ENCODE measurements at places on chromosomes 2 and 18.

- no peak for DNase-seq
Measured at GRCh38 chr2:27162151-27163121, 13.6 kb downstream of the TCF23 start.

DNA sequence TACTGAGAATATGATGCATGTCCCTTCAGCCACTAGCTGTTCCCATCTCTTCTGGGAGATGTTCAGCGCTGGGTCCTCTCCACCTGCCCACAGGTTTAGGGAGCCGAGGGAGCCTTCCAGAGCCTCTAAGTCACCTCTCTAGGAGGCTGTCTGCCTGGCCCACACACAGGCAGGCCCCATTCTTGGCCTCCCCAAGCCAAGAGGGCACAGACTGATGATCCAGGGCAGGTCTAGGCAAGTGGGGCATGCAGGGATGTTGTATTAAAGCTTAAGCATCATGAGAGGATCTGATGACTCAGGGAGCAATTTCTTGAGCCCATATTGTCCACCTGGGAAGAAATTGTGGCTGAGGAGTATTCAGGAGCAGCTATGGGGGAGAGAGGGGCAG is 19.9 kb downstream of the TMSB10 start:
- DNase-seq, result no peak

DNA sequence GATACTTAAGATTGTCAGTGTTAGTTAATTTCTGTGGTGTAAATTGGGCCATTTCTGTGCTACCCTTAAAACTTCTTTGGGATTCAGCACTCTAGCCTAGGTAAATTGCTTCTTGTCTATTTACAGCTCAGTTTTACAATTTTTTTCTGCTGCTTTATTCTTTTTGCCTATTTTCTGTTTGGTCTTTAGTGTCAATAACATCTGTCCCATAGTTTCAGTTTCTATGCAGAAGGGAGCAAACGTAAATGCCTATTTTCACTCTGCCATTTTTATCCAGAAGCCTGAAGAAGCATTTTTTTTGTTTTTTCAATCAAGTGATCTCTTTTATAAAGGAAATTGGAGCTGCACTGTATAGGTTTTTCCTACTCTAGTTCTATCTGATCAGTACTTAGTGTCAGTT is 564.9 kb upstream of the MEX3C start:
- DNase-seq, result no peak

DNA sequence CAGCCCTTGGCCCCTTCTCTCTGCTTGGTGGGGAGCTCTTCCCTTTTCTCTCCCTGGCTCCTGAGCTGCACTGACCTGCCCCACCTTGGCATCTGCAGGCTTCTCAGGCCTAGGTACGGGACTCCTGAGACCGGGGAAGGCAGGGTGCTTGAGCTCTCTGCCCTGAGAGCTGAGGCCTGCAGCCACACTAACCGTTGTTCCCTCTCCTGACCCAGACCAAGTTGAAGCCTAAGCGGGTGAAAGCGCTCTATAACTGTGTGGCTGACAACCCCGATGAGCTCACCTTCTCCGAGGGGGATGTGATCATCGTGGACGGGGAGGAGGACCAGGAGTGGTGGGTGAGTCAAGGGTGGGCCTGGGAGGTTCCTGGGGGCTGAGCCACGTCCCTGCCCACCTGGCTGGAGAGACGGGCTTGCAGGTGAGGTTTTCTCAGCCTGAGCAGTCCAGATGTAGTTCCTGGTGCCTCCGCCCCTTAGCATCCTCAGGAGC is 22.2 kb downstream of the ITGB1BP1 start:
- DNase-seq, result no peak

DNA sequence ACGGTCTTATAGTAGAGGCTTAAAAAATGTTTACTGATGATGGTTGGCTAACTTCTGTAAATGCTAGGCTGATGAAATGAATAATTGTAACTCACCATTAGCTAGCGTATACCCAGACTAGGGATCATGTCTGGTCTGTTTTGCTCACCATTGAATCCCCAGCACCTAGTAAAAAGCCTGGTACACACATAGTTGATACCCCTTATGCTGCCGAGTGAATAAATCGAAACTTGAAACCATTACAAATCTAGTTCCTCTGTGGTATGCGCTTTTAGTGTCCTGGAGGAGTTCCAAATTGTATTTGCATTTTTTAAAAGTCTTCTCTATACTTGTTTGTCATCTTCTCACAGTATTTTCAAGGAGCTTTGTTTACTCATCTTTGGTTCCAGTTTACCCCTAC is 1.3 kb downstream of the TAF1B start:
- no peak for DNase-seq

DNA sequence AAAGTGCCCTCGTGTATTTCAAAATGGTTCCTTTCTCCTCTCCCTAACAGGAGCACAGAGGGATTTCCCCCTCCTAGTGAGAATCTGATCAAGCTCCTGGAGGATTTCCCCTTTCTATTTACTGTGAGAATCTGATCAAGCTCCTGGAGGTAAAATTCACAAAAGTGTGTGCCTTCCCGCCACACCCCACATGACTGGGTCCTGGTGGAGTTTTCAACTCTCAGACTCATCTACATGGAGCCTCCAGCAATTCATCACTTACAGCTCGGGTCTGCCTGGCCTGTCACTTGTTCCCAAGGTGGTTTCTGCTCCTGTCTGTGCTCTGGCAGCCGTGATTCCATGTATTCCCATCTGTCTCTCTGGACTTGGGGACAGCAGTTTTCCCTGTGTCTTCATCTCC is 590.7 kb downstream of the FBXO15 start:
- DNase-seq, result no peak

DNA sequence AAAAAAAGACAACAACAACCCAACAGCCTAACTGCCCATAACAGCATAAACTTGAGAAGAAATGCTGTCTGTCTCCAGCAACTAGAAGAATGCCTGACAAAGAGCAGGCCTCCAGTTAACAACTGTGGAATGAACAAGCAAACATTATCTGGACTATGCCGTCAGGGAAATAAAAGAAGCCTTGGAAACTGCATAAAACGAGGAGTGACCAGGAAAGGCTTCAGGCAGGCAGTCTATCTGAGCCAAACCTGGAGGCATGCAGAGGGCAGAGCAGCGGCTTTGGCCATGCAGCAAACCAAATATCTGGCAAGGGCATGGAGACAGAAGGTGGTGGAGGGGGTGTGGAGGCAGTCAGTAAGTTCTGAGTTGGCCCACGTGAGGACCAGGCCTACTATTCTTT is 11.1 kb downstream of the HES6 start:
- DNase-seq, result no peak

- DNase-seq, result peak; percentile 57
Measured at GRCh38 chr18:59109375-59109774, 30.3 kb upstream of the SEC11C start.

GRCh38 chr2:108633409-108633808 is 85.9 kb upstream of the RANBP2 start:
- DNase-seq, result no peak

- DNase-seq, result peak; percentile 52
Measured at GRCh38 chr2:223779877-223780276, 57.5 kb downstream of the AP1S3 start.

DNA sequence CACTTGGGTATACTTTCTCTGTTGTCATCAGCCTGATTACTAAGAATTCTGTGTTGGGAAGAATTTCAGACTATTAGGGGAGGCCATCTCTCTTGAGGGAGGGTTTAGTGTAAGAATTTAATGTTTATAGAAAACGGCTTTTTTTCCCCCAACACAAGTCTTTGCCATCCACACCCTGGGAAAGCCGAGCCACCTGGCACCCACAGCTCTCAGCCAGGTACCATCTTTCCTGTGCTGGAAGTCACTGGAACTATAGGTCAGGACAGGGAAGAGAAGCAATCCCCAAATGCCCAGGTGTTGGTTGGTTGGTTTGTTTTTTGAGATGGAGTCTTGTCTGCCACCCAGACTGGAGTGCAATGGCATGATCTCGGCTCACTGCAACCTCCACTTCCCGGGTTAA is 155.1 kb downstream of the SMAD7 start:
- no peak for DNase-seq

DNA sequence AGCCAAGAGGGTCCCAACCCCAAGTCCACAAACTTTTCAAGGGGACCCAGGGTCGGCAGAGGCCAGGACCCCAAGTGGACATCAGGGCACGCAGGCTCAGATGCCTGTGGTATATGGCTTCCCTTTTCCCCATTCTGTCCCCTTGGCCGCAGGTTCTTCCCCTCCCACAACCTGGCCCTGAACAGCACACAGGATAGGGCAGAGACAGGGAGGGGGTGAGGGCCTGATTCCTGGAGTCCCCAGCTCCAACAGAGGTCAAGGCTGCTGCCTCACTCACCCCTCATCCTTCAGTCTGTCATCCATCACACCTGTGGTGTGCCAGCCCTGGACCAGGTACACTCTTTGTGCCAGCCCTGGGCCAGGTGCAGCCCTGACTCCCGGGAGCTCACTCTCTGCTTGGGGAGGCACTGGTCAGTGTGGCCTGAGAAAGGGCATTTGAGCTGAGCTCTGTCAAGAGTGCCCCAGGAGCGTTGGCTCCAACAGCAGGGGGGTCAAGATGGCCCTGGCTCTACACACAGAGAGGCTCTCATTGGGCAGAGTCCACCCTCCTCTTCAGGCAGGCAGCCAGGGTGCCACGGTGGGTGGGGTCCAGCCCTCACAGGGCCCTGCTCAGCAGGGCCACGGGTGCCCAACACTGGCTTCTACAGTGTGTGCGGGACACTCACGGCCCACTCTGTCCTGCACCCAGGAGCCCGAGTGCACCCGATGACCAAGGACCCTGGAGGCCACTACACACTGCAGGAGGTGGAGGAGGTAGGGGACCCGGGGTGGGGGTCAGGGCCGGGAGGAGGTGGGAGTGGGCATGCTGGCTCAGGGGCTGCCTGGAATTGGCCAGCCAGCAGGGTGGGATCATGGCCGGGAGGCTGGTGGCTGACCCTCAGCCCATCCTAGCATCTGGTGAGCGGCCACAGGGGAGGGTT is 1.6 kb downstream of the AGXT start:
- peak; percentile 23 for DNase-seq

DNA sequence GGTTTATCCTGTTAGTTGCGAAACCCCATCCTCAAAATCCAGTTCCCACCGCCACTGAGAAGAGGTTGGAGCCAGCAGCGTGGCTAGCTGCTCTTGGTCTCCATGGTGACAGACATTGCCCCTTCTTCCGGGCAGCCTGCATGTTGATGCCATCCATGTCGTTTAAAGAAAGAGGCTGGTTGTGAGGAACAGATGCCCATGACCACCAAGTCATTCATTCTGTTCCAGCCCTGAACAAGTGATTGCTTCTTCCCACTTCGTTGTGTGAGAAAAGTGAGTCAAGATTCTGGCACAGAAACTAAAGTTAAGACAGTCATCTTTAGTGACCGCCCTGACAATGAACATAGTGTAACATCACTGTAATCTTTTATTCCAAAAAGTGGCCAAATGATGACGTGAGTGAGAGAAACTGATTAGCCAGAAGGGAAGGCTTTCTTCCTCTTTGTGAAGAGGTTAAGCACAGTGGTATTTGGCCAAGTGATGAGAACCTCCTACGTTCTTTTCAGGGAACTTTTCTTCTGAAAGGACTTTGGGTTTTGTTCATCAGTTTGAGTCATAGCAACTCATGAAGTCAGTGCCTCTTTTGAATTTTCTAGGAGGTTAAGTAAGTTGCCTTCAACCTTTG is 272.5 kb downstream of the GALR1 start:
- DNase-seq, result no peak

GRCh38 chr2:65361623-65362022 is 70.8 kb downstream of the SPRED2 start:
- peak; percentile 62 for DNase-seq

- DNase-seq, result no peak
Measured at GRCh38 chr2:86011449-86011941, 94.2 kb downstream of the POLR1A start.

DNA sequence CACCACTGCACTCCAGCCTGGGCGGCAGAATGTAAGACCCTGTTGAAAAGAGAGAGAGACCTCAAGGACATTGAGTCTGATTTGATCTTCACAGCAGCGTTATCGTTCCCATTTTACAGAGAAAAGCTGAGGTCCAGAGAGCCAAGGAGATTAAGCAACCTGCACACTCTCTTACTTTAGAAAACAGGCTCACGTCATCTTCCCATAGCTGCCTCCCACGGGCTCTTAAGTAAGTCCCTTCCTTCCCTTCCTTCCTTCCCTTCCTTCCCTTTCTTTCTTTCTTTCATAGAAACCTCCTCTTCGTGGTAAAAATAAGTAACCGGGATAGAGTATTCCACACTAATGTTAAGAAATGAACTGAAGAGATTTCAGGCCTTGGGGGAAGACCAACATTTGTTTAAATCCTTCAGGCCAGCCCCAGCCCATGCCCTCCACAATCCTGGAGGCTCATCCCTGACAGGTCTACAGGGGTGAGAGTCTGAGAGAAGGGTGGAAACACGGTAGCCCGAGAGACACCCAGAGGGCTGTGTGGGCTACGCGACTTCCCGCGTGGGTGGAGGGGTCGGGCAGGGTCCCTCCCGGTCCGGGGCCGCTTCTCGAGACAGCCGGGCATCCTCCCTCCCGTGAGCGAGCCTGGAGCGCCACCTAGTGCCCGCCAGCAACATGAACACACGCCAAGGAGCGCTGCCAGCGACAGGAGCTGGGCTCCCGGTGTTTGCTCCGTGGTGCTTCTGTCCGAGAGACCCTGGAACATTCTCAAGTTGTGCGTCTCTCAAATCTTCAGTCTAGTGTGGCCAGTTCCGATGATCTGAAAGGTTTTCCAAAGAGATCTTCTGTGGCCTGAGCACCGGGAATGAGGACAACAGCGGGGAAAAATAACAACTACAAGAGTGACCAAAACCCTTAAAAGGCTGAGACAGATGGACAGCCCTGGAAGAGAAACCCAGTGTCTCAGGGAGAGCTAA is 160.3 kb downstream of the INO80D start:
- peak; percentile 88 for DNase-seq

DNA sequence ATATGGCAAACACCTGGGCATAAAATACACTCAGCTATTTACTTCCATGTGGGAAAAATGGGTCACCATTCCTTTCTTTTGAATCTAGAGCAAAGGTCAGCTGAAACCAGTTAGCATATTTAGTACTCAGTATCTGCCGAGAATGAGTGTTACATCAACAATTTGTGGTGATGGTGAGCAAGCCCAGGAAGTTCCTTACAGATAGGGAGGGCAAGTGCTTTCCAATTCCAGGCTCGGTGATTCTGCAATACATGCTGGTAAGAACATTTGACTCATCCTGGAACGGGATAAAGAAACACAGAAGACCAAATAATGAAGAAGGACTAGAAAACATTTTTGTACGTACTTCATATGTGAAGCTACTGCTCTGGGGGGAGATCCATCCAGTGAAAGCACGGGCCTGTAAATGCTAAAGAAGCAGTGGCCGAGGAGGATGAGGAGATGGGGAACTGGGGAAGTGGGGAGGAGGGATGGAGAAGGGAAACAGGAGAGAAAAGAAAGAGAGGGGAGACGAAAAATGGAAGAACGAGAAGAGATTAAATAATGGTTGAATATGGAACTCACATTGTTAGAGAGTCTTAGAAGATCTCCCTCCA is 251.9 kb downstream of the TTC32 start:
- DNase-seq, result no peak
